ENCODE measurements at places on chromosomes 13 and 19. TPM values are rescaled to one million over a fixed set of nuclear protein-coding genes. Genes with fewer than 3 reads are reported as not detected.

- no peak for DNase-seq
Observed at GRCh38 chr13:102983496-102983895, 82.7 kb downstream of the SLC10A2 start.

GRCh38 chr13:80945328-80945727 lies 604.4 kb upstream of the SPRY2 start:
- peak; percentile 69 for DNase-seq

DNA sequence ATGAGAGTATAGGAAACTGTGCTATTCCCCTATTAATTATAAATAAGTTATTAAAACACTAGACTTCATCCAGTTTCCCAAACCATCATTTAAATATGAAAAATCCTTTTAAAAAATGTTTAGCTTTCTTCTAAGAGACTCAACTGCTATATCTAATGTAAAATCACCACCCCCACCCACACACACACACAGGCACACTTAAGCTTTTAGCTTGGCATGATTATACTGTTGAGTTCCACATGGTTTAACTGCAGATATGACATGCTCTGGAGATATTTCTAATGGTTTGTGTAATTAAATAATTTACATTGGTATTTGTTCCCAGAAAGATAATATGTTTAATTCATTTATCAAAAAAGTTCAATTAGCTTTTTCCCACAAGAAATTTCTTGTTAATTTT lies 1700.1 kb upstream of the SLC10A2 start:
- DNase-seq = no peak

DNA sequence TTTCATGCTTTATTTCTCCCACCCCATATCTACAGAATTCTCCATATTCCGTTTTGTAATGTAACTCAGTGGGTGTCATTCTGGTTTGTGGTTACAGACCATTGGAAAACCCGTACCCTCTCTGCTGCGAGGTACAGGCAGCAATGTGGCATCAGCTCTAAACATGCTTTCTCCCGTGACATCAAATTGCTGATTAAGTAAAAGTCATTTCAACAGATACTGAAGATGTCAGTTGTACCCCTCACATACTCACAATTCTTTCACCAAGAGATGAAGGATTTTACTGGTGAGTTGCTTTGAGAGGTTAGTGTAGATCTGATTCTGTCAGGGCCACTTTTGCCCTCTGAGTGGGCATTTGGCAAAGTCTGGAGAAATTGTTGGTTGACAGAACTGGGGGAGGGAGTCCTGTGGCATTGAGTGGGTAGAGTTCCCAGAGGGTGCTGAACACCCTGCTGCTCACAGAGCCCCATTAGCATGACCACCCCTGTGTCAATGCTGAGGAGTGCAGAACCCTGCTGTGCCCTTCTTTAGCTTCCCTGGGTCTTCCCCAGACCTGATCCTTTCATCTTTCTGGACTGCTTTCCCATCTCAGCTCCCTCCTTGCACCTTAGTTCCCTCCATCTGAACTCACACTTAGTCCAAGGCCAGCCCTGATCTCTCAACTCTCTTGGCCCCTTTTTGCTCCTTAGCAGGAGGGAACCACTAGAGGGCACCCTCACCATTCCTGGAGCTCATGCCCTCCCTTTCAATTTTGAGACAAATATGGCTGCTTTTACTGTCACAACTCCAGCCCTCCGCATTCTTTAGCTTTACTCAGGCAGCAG lies 39.9 kb upstream of the CEACAM8 start:
- no peak for DNase-seq

- no peak for DNase-seq
Observed at GRCh38 chr13:23724196-23724970, 154.2 kb downstream of the TNFRSF19 start.

DNA sequence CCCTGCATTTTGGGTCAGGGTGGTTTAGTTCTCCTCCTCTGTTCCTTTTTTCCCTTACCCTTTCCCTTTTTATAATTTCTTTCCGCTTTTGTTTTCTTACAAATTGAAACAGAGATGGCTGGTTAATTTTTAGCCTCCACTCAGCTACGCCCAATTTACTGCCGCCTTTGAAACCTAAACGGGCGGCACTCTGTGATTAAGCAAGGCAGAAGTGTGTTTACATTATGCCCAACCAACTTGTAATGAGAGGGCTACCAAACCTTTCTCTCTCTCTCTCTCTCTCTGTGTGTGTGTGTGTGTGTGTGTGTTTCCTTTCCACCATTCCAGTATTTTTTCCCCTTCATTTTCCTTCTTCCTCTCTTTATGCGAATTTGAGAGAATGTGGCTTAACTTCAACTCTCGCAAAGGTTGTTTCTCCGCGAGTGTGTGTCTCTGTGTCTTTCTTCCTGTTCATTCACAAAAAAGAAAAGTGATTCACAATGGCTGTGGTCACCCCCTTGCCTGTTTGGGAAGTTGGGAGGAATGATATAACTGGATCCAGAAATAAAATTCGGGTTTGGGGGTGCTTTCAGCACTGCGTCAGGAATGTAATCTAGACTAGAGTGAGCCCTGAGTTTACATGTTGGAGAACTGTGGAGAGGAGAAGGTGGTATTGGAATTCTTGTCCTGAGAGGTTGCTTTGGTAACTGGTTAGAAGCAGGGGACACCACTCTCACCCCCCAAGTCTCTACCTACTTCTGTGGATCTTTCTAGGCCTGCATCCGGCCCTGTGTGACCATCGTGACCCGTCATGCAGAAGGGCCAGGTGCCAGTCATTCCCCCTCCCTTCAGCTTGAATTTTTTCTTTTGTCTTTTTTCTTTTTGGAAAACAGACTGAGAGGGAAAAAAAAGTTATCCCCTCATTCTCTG lies 31.4 kb downstream of the NFIX start:
- DNase-seq = no peak

Gene URAD
- not detected for total RNA-seq

Gene SLC7A9
- total RNA-seq = not detected

Gene LRRC25
- 0.18 TPM for total RNA-seq

Gene KIR3DL2
- not detected for total RNA-seq

All from H9 (cell line).